ENCODE measurements at places on chromosomes 12 and 14. TPM values are rescaled to one million over a fixed set of nuclear protein-coding genes. Genes with fewer than 3 reads are reported as not detected.

- H3K36me3 ChIP-seq = no peaks in the 10 kb centered on the region
- no peaks in the 10 kb centered on the region for H3K4me1 ChIP-seq
- no peak overlapping the region for H3K27ac ChIP-seq
- H3K4me3 ChIP-seq = no peak overlapping the region
Observed at GRCh38 chr14:104852280-104852663, 12.8 kb upstream of the CEP170B start.

- H3K27me3 ChIP-seq = no peaks in the 10 kb centered on the region
- peaks cover 14% of the 10 kb centered on the region for H3K4me1 ChIP-seq
- no peak overlapping the region for H3K4me3 ChIP-seq
- H3K36me3 ChIP-seq = no peaks in the 10 kb centered on the region
- H3K27ac ChIP-seq = peak overlapping the region; percentile 28
Observed at GRCh38 chr12:92769124-92769901, 66.5 kb downstream of the PLEKHG7 start.

DNA sequence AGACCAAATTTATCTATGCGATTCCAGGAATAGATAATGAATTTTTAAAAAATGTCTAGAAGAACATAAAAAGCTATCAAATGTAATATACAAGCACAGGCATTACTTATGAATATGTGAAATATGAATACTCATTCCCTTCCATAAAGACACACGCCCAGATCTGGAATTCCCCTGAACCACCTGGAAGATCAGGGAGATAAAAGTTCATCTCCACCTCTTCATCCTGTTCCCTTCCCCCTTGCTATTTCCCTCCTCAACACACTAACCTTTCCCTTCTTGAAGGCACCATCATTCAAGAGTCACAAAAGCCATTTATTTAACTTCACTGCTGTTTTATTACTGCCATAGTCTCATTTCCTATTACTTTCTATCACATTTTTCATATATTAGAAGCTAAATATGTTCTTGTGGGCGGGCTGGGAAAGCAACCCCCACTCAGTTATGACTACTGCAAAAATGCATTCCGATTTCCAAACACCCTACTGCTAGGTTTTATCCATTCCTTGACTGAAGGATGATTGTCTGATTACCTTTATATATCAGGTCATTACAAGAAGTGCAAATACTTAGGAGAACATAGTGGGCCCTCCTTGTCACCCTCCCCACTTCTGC is 16.1 kb downstream of the FGD6 start:
- no peak overlapping the region for H3K4me3 ChIP-seq
- H3K36me3 ChIP-seq = no peaks in the 10 kb centered on the region
- no peak overlapping the region for H3K27ac ChIP-seq

DNA sequence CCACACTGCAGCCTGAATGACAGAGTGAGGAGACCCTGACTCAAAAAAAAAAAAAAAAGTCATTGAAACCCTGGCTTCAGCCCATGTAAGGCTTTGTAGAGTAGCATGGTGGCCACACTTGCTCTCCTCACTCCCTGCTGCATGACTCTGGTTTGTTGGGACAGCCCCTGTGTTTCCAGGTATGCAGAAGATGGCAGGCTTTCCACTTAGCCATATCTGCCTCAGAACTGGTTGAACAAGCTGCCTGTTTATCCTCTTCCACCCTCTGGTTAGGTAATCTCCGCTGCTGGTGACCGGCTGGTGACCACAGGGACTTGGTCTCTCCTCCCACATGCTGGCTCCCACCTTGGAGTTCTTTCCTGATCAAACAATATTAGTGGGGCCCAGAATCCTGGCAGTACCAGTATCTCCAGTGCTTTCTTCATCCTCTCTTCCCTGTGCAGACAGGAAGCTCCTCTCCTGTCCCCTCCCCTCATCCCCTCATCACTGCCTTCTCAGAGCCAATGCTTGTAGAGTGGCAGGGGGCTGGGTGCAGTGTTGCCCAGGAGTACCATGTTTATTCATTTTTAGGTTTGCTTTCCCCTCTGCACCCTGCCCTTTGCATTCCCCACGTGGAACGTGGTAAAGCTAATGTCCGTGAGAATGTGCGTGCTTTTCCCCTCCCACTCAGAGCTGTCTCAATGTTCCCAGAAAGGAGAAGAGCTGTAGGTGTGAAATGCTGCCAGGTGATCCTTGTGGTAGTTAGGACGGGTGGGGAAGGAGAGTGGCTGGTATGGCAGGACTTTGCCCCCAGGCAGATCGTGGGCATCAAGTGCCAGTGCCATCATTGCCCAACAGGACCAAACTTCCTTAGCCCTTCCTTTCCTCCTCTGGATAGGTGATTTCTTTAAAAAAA is 11.3 kb downstream of the ABHD12B start:
- H3K36me3 ChIP-seq = no peaks in the 10 kb centered on the region
- no peak overlapping the region for H3K27ac ChIP-seq
- no peaks in the 10 kb centered on the region for H3K4me1 ChIP-seq
- no peak for DNase-seq

DNA sequence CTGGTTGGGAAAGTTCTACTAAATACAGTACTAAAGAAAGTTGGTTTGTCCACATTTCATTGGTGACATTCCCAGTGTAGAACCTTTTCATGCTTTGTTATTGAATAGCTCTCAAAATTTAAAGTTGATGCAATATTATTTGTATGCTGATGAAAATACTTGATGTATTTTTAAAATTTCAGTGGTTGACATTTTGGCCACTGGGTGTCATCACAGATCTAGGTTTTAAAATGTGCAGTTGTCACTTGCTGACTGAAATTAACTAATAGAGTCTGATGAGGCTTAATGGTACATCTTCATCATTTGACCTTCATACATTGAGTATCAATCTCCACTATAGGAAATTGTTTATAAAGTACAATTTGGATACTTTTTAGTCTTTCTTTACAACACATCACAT is 37.1 kb downstream of the CMAS start:
- H3K27ac ChIP-seq = no peak overlapping the region
- H3K4me3 ChIP-seq = no peak overlapping the region
- peaks cover 3% of the 10 kb centered on the region for H3K27me3 ChIP-seq
- DNase-seq = peak; percentile 66

DNA sequence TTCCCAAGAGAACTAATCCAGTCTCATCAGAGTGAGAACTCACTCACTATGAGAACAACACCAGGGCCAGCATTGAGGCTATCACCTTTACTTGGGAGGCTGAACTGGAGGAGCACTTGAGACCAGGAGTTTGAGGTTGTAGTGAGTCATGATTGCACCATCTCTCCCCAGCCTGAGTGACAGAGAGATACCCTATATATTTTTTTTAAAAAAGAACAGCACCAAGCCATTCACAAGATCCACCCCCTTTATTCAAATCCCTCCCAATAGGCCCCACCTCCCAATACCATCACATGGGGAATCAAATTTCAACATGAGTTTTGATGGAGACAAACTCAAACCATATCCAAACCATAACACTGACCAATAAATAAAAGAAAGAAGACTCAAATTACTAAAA is 3.7 kb upstream of the TMX1 start:
- DNase-seq = no peak
- H3K4me1 ChIP-seq = peaks cover 6% of the 10 kb centered on the region
- H3K36me3 ChIP-seq = no peaks in the 10 kb centered on the region

GRCh38 chr12:121980191-121980891 is 41.3 kb upstream of the BCL7A start:
- H3K36me3 ChIP-seq = no peaks in the 10 kb centered on the region
- H3K4me3 ChIP-seq = no peak overlapping the region
- H3K27me3 ChIP-seq = peaks cover 3% of the 10 kb centered on the region
- no peak for DNase-seq

- no peak overlapping the region for H3K27ac ChIP-seq
- H3K36me3 ChIP-seq = no peaks in the 10 kb centered on the region
- no peak overlapping the region for H3K4me3 ChIP-seq
- no peak for DNase-seq
- H3K27me3 ChIP-seq = no peaks in the 10 kb centered on the region
Observed at GRCh38 chr12:13581031-13581430, 384.5 kb downstream of the EMP1 start.

DNA sequence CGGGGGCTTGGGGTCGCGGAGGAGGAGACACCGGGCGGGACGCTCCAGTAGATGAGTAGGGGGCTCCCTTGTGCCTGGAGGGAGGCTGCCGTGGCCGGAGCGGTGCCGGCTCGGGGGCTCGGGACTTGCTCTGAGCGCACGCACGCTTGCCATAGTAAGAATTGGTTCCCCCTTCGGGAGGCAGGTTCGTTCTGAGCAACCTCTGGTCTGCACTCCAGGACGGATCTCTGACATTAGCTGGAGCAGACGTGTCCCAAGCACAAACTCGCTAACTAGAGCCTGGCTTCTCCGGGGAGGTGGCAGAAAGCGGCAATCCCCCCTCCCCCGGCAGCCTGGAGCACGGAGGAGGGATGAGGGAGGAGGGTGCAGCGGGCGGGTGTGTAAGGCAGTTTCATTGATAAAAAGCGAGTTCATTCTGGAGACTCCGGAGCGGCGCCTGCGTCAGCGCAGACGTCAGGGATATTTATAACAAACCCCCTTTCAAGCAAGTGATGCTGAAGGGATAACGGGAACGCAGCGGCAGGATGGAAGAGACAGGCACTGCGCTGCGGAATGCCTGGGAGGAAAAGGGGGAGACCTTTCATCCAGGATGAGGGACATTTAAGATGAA is 630 bp downstream of the FOS start:
- peak overlapping the region; percentile 98 for H3K27ac ChIP-seq
- H3K4me1 ChIP-seq = peaks cover 39% of the 10 kb centered on the region
- H3K4me3 ChIP-seq = peak overlapping the region; percentile 88
- H3K27me3 ChIP-seq = peaks cover 48% of the 10 kb centered on the region
- peaks cover 28% of the 10 kb centered on the region for H3K36me3 ChIP-seq
- peak; percentile 90 for DNase-seq

DNA sequence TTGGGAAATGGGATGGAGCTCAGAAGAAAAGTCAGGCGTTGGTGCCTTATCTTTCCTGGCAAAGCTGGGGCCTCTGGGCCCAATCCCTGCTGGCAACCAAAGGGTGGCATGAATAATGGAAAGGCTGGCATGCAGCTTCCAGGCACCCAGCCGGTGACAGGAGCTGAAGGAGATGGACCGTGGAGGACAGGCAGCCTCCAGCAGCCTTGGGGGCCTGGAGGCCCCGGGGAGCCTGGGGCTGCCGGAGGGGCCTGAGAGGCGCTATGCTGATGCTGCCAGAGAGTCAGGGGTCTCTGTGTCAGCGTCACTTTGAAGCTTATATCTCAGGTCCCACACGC is 38.2 kb upstream of the EML1 start:
- H3K27ac ChIP-seq = no peak overlapping the region
- DNase-seq = no peak
- no peak overlapping the region for H3K4me3 ChIP-seq
- peaks cover 2% of the 10 kb centered on the region for H3K4me1 ChIP-seq
- H3K36me3 ChIP-seq = no peaks in the 10 kb centered on the region

DNA sequence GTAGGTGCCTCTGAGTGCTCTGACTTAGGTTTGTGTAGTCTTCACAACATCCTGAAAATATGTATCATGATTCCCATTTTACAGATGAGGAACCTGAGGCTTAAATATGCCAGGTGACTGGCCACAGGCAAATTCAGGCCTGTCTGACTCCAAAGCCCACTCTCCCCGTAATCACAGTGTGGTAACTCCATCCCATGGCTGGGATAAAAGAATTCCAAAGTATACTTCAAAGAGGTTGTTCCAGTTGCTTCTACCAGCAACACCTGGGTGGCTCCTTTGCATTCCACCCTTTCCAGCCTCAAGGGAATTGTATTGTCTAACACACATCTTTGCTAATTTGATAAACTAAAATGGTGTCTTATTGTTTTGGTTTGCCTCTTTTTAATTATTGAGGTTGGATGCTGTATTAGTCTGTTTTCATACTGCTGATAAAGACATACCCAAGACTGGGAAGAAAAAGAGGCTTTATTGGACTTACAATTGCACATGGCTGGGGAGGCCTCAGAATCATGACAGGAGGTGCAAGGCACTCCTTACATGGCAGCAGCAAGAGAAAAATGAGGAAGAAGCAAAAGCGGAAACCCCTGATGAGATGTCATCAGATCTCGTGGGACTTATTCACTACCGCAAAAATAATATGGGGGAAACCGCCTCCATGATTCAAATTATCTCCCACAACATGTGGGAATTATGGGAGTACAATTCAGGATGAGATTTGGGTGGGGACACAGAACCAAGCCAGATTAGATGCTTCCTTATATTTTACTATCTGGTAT is 9.9 kb upstream of the CHST11 start:
- H3K4me3 ChIP-seq = no peak overlapping the region
- no peak for DNase-seq
- H3K27me3 ChIP-seq = peaks cover 10% of the 10 kb centered on the region
- H3K36me3 ChIP-seq = no peaks in the 10 kb centered on the region
- H3K4me1 ChIP-seq = peaks cover 3% of the 10 kb centered on the region

GRCh38 chr12:27864521-27864920 is 84.5 kb upstream of the MANSC4 start:
- no peaks in the 10 kb centered on the region for H3K27me3 ChIP-seq
- H3K27ac ChIP-seq = no peak overlapping the region
- H3K36me3 ChIP-seq = no peaks in the 10 kb centered on the region
- H3K4me1 ChIP-seq = peaks cover 2% of the 10 kb centered on the region
- DNase-seq = no peak

GRCh38 chr12:117134059-117134458 is 34.8 kb upstream of the TESC start:
- H3K36me3 ChIP-seq = no peaks in the 10 kb centered on the region
- peak; percentile 86 for DNase-seq
- peak overlapping the region; percentile 76 for H3K27ac ChIP-seq

DNA sequence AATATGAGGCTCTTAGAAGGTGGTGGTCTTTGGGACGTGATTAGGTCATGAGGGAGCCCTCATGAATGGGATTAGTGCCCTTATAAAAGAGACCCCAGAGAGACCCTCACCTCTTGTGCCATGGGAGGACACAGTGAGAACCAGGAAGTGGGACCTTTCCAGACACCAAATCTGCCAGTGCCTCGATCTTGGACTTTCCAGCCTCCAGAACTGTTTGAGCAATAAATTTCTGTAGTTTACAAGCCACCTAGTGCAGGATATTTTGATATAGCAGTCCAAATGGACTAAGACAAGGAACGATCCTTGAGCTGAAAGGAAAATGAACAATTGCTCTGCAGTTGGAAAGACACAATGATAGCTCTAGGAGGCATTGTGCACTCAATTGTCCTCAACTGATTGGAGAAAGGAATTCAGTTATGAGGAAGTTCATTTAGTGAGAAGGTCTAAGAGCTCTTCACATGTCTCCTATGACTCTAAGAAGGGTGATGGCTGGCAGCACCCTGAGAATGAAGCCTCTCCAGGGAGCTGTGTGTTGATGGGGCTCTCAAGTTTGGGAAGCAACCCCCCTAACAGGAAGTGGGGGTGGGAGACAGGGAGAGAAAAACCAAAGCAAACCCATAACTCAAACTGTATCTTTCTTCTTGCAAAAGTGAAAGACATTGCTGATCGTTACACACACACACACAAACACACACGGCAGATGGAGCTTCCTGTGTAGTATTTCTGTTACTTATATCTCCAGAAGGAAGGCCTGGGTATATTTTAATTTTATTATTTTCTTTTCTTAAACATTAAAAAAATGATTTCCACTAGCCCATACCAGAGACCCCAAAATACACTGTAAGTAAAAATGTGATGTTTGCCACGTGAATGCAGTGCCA is 21.0 kb downstream of the CHST11 start:
- H3K4me3 ChIP-seq = peak overlapping the region; percentile 83
- peak overlapping the region; percentile 95 for H3K27ac ChIP-seq
- H3K36me3 ChIP-seq = peaks cover 31% of the 10 kb centered on the region
- peak; percentile 72 for DNase-seq

- no peaks in the 10 kb centered on the region for H3K27me3 ChIP-seq
- H3K27ac ChIP-seq = no peak overlapping the region
- H3K4me3 ChIP-seq = no peak overlapping the region
Observed at GRCh38 chr12:83016218-83016835, 329.6 kb downstream of the TMTC2 start.

GRCh38 chr14:74963178-74963704 is 7.8 kb upstream of the PGF start:
- no peak for DNase-seq
- H3K27me3 ChIP-seq = peaks cover 16% of the 10 kb centered on the region
- H3K4me3 ChIP-seq = no peak overlapping the region
- H3K36me3 ChIP-seq = no peaks in the 10 kb centered on the region

IKZF4 gene
- total RNA-seq = 24.3 TPM

PRKD1 gene
- total RNA-seq = not detected

FSCB gene
- total RNA-seq = not detected
